ENCODE measurements at places on chromosomes 7 and 10.

DNA sequence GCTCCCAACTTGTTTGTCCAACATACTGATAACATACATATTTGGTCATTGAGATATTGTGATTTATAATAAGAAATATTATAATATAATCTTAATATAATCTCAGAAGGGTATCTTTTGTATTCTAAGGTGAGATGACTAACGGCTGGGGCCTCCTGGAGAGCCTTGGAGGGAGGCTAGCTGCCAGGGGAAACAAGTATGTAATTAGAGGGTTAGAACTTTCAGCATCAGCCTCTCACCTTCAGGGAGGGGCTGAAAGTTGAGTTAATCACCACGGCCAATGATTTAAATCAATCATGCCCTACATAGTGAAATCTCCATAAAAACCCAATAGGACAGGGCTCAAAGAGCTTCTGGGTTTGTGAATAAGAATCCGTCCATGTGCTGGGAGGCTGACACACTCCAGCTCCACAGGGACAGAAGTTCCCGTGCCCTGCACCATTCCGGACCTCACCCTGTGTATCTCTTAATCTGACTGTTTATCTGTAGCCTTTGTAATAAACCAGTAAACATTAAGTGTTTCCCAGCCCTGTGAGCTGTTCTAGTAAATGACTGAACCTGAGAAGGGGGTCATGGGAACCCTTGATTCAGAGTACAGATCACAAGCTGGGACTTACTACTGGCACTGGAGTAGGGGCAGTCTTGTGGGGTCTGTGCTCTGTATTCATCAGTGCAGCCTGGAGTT lies 86.3 kb upstream of the STEAP1B start:
- peaks cover 12% of the 10 kb centered on the region for H3K4me1 ChIP-seq
- H3K27me3 ChIP-seq = peaks cover 3% of the 10 kb centered on the region
- DNase-seq = no peak
- H3K27ac ChIP-seq = peak overlapping the region; percentile 54

DNA sequence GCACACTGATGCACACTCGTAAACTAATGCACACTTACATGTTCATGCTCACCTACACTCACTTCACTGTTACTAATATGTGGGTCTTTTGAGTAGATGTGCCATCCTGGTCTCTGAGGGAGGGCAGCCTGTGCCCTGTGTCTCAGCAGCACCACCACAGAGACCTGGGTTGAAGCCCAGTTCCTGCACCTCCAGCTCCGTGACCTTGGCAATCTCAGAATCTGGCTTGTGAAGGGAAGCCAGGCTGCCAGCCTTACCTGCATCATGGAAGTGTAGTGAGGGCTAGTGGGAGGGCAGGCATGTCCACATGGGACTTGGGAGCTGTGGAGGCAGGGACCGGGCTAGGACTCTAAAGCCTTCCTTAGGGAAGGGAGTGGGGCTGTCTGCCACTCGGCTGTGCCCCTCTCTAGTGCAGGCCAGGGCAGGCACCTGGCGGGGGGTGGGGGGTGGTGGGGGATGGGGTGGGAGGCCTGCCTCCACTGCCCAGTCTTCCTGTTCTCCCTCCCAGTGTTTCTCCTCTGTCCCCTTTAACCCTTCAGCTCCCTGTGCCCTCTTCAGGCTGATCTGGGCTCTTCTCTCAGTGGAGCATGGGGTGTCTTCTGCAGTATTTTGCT lies 8.1 kb downstream of the ADCY1 start:
- H3K27me3 ChIP-seq = peaks cover 8% of the 10 kb centered on the region
- no peak for DNase-seq
- H3K4me1 ChIP-seq = peaks cover 5% of the 10 kb centered on the region
- no peaks in the 10 kb centered on the region for H3K36me3 ChIP-seq
- H3K4me3 ChIP-seq = no peak overlapping the region

DNA sequence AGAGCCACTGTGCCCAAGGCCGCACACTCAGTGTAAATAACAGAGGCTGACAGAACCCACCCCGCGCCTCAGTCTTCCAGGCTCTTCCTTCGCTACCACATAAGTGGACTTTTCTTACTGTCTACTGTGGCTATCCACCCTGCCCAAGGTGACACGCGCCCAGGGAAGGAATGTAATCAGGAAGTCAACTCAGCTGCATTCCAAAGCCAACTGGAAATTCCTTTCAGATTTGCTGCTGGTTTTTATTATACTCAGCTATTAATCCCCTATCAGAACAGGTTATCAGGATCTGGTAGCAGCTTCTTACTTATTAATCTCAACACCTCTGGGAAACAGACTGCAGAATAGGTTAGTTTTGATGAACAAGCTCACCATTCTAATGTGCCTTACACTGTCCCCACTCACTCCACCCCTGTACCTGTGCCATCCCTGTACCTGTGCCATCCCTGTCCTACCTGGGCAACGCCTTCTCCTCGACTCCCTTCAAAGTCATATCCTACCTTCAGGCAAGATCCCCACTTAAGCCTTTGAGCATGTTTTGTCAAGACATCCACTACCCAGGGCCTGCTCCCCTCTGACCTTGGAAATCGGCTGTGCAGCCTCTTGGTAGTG lies 90.7 kb downstream of the NHLRC2 start:
- no peak for DNase-seq
- no peaks in the 10 kb centered on the region for H3K27me3 ChIP-seq
- peak overlapping the region; percentile 67 for H3K27ac ChIP-seq
- peaks cover 1% of the 10 kb centered on the region for H3K36me3 ChIP-seq
- H3K4me3 ChIP-seq = no peak overlapping the region
- H3K4me1 ChIP-seq = peaks cover 25% of the 10 kb centered on the region

- DNase-seq = no peak
- no peak overlapping the region for H3K27ac ChIP-seq
- H3K36me3 ChIP-seq = peaks cover 4% of the 10 kb centered on the region
- no peaks in the 10 kb centered on the region for H3K27me3 ChIP-seq
- H3K4me1 ChIP-seq = no peaks in the 10 kb centered on the region
Observed at GRCh38 chr10:45460235-45460878, 86.3 kb downstream of the ALOX5 start.

DNA sequence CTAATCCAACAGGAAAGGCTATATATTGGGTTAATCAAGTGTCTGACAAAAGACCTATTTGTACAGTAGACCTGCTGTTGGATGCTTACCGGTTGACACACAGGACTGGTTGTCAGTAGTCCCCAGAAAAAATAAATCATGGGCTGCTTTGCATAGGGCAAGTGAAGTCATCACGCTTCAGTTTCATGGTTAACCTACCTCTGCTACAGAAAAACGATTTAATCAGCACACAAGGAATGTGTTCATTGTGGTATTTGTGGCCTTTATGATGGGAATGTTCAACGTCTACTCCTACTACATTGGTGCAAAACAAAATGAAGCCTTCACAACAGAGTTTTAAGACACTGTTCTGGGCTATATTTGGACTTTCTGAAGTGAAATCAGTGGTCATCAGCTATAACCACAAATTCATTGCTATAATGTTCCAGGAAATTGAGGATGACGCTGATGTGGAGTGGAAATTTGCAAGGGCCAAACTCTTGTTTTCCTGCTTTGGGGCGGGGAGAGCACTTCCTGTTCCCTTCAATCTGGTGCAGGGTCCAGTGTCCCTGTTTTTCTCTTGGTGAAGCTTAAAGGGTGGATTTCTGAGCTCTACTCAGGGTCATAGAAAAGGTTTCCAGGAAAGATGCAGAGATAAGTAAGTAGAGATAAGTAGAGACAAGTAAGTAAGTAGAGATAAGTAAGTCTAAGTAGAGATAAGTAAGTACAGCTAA lies 39.3 kb upstream of the GGCT start:
- H3K36me3 ChIP-seq = peaks cover 23% of the 10 kb centered on the region
- DNase-seq = no peak
- no peak overlapping the region for H3K4me3 ChIP-seq
- peaks cover 24% of the 10 kb centered on the region for H3K4me1 ChIP-seq
- H3K27ac ChIP-seq = no peak overlapping the region
- H3K27me3 ChIP-seq = peaks cover 2% of the 10 kb centered on the region

DNA sequence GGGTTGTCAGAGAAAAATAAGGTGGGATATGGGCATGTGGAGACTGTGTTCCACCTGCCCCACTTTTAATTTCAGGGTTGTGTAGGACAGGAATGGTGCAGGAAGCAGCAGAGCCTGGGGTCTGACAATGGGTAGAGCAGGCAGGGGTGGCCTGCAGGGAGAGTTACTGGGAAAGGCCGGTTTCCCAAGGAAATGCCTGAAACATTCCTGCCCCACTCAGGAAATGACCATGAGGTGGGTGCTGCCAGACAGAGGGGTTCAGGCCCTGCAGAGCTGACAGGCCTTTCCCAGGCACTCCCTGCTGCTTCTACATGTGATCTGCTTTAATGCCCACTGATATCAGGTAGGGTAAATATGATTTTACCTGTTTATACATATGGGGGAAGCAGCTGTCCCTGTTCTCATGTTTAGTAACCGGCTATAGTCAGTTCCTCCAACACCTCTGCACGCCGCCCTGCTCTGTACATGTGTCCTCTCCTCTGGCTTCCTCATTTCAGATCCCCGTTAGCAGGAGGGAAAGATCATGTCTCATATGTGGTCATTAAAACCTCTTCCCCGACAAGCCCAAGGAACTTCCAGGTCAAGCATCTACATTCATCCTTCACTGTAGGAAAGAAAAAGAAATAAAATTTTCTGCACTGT lies 118.6 kb upstream of the PRSS58 start:
- H3K27ac ChIP-seq = peak overlapping the region; percentile 90
- peaks cover 6% of the 10 kb centered on the region for H3K4me1 ChIP-seq
- H3K36me3 ChIP-seq = no peaks in the 10 kb centered on the region
- DNase-seq = no peak
- H3K4me3 ChIP-seq = no peak overlapping the region
- no peaks in the 10 kb centered on the region for H3K27me3 ChIP-seq

DNA sequence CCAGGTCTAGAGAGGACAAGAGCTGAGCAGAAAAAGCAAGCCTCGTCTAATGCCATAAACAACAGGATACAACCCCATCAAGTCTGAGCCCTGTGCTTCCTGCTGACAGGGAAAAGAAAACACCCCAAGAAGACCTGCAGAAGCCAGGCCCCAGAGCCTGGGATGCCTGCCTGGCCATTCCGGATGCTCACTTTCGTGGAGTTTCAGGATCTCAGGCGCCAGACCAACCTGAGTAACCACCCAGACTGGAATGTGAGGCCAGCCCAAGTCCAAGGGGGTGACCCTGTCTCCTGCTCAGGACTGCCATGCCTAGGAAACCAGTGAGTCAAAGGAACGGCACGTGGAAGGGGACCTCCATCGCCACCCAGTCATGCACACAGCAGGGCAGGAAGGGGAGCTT lies 74.3 kb downstream of the PLXNA4 start:
- H3K36me3 ChIP-seq = no peaks in the 10 kb centered on the region
- no peak for DNase-seq
- H3K4me1 ChIP-seq = peaks cover 22% of the 10 kb centered on the region
- H3K27me3 ChIP-seq = peaks cover 10% of the 10 kb centered on the region

DNA sequence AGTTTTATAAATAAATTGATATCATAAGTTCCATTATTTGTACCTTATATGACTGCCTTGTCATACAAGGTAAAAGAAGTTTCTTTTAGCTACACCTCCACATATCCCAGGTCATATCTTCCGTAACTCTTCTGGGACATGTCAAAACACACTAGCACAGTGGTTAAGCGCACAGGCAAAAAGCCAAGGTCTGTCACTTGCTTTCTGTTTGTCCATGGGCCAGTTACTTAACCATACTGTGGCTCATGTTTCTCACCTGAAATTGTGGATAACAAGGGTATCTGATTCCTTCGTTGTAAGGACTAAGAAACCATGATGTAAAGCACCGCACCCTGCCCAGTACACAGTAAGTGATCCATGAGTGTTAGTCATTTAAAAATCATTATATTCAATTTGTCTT lies 56.2 kb downstream of the SEMA3D start:
- no peak for DNase-seq
- H3K27ac ChIP-seq = no peak overlapping the region
- H3K27me3 ChIP-seq = no peaks in the 10 kb centered on the region
- H3K36me3 ChIP-seq = no peaks in the 10 kb centered on the region
- H3K4me3 ChIP-seq = no peak overlapping the region

DNA sequence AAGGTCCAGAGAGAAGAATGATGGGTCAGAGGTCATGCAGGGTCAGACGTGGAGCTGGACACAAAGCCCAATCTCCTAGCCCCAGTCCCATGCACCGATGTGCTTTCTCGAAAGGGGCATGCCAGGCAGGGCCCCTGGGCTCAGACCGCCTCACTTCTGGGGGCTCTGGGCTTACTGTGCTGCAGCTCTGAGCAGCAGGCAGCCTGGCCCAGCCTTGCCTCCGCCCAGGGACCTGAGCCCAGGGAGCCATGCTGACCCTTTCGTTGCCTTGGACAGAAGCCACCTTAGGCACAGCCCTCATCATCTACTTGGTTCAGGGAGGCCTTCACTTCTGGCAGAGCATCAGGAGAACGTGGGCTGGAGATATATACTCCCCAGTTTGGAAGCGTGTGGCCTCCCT lies 161.2 kb downstream of the GRK5 start:
- H3K27me3 ChIP-seq = no peaks in the 10 kb centered on the region
- no peak for DNase-seq
- H3K4me1 ChIP-seq = peaks cover 60% of the 10 kb centered on the region
- no peaks in the 10 kb centered on the region for H3K36me3 ChIP-seq
- H3K4me3 ChIP-seq = no peak overlapping the region

DNA sequence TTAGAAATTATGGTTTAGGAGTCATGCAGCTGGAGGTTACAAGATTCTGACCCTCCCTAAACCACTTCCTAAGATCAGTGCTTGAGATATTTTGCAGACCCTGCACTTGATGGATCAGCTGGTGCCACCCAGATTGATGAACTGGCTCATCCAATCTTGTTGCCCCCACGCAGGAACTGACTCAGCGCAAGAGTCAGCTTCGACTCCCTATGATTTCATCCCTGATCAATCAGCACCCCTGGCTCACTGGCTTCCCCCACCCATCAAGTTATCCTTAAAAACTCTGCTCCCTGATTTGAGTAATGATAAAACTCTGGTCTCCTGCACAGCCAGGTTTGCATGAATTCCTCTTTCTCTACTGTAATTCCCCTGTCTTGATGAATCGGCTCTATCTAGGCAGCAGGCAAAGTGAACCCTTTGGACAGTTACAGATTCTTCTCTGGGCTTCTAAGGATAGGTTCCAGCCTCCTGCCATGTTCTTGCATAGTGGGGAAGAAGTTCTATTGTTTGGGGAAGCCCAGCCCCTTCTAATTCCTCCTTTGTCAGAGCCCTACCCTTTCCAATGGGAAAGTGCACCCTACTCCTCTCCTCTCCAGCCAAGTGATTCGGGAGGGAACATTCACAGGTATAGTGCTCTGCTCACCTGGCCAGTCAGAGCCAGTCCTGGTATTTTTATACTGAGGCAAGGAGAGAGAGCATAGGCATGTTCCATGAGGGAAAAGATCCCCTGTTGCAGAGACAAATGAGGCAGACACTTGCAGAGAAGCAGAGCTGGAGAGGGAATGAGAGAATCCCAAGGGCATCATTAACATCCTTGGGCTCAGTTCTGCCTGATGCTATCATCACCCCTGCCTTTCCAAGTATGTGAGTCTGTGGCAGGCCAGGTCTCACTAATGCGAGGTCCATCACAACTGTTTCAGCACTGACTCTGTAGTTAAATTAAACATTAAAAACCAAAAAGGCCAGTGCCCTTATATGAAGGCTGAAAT lies 224.4 kb upstream of the GALNT17 start:
- peaks cover 19% of the 10 kb centered on the region for H3K4me1 ChIP-seq
- peaks cover 13% of the 10 kb centered on the region for H3K27me3 ChIP-seq
- no peak for DNase-seq
- H3K4me3 ChIP-seq = no peak overlapping the region
- no peaks in the 10 kb centered on the region for H3K36me3 ChIP-seq
